ENCODE measurements at places on chromosomes 1 and 21.
A peak's percentile ranks its signal among the peaks of the same experiment; 100 is the strongest.

GRCh38 chr1:166165661-166166328, 1.0 kb downstream of the FAM78B start:
- no peak for DNase-seq

DNA sequence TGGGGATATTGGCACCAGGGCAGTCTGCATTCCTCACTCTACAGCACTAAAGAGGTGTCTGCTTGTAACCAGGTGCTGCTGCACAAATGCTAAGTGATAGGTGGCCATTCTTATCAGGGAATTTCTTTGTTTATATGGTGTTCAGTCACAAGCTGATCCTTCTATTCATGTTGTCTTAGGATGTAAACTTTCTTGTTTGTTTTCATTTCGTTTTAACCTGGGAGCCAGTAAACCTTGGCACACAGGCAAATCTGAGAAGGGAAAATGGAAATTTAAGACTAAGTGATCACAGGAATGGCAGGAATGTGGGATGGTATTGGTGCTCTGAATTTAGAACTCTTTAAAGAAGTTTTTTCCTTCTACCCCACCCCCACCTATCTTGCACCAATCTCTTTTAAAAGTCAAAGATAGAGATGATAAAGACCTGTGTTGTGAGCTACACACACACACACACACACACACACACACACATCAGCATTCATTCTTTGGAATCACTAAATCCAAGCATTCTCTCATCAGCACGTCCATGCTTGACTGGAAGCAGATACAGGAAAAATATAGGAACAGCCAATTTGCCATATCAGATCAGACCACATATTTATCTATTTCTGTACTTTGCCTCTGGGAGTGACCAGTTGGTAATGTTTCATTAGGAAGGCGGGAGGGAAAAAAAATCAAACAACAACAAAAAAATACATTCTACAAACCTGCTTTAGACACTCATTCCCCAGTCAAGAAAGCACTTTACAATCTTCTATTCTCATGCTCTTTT, 451.4 kb upstream of the ADGRL2 start:
- no peak for DNase-seq

DNA sequence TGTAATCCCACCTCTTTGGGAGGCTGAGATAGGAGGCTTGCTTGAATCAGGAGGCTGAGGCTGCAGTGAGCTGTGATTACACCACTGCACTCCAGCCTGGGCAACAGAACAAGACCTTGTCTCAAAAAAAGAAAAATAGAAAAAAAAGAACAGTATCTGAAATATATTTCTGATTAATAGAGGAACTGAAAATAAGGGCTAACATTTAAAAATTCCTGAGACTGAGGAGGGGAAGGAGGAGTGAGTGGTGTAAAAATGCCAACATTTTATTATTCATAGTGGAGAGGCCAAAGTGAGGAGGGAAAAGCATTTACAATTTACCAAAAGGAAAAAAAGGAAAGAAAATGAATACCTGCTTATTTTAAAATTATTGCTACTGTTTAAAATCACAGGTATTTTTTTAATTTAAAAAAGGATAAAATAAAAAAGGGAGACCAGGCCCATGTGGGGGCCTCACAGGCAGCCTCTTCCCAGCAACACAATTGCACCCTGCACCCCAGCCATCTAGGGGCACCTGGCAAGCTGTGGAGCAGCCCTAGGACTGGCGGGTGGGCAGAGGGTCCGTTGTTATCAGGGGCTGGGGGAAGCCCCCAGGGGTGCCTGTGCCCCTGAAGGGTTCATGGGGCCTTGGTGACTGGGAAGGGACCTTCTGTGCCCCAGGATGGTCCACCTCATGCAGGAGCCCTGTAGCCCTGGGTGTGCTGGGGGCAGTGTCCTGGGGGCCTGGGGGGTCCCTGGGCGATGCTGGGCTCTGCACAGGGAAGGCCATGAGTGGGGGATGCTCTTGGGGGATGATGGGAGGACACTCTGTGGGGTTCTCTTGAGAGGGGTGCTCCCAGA, 34.8 kb upstream of the ADARB1 start:
- DNase-seq = no peak

DNA sequence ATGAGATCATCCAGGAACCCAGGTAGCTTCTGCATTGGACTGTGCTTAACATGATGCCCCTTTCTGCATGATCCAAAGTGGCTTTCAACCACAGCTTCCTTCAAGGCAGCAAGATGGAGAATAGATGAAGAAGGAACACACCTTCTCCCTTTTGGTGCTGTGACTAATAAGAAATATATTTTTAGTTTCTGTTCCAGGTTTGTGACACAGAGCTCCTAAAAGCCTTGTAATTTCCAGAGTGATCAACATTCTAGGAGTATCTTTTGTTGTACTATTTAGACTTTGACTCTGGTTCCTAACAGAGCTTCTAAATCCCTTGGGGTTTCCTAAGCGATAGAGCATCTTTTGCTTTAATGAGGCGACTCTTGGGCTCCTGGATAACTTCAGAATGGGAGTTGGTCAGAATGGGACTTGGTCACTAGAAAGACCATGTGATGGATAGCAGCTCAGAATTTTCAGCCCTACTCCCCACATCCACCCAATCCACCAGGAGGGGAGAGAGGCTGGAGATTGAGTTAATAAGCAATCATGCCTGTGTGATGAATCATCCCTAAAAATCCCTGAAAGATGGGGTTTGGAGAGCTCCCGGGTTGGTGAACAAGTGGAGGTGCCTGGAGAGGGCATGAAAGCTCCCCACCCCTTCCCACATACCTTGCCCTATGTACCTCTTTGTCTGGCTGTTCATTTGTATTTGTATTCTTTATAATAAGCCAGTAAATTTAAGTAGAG, 134.8 kb downstream of the FGGY start:
- DNase-seq = no peak

GRCh38 chr1:113628997-113629396, 130.3 kb downstream of the PHTF1 start:
- no peak for DNase-seq

GRCh38 chr1:154191990-154192461, at the start of gene TPM3:
Gene TPM3 (minus strand): TSS chr1:154192100. CDS start chr1:154192018, 82 bp downstream.
- no peak for DNase-seq

DNA sequence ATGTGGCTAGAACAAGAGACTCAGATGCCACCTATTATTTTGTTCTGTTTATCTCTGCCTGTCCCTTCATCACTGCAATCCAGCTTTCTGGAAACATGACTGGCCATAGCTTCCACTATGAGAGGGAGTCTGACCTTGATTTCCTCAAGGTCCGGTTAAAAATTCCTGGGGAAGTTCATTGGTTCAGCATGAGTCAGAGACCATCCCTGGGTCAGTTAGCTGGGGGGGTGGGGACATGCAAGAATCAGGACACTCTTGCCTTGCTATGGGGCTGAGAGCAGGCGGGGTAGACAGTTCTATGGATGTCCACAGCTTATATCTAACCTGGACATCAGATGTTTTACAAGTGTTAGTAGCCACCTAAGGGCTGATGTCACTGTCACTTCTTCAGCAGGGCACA, 81.1 kb downstream of the TENT5C start:
- no peak for DNase-seq

GRCh38 chr1:15816674-15817073, 9.2 kb upstream of the UQCRHL start:
- no peak for DNase-seq

- DNase-seq = no peak
These were observed 4.0 kb downstream of the HAO2 start for GRCh38 chr1:119372503-119373086.

- no peak for DNase-seq
These were observed 36.0 kb downstream of the PABPC4 start for GRCh38 chr1:39540504-39541031.

- no peak for DNase-seq
These were observed 1.5 kb upstream of the KCNH1 start for GRCh38 chr1:211135342-211135950.

- DNase-seq = no peak
These were observed 10.1 kb upstream of the SAMD11 start for GRCh38 chr1:913491-914130.

DNA sequence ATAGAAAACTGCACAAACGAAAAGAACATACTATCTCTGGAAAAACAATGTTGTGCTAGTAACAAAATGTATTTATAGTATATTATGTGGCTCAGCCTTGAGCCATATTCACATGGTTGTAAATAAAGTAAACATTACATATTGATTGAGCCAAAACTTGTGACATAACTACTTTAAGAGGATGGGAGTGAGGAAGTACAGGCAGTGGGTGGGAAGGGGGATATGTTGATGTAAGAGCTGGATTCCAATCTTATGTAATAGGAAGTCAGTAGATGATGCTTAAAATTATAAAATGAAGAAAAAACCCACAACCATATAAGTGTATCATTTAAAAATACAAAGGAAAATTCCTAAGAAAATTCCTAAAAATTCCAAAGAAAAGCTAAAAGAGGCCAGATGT, 42.7 kb downstream of the RHOU start:
- DNase-seq = no peak

GRCh38 chr1:109821831-109822745, 58.4 kb upstream of the EPS8L3 start:
- DNase-seq = no peak

DNA sequence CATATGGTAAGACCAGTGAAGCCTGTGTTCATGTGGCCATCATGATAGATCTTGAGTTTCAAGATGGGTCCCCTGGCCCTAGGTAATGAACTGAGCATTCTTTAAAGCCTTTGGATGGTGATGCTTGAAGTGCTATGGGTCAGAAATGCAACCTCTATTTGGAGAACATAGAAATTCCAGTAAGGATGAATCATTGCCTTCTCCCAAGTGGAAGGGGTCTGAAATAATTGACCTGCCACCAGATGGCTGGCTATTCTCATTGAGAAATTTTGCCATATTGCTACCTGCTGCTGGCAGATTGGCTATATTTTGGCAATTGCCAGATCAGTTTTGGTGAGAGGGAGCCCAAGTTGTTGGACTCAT, 739 bp upstream of the IFI6 start:
- no peak for DNase-seq

- no peak for DNase-seq
These were observed 150.5 kb downstream of the APP start for GRCh38 chr21:26020081-26020480.

GRCh38 chr1:89843273-89844130, 22.7 kb downstream of the LRRC8D start:
- DNase-seq = peak; percentile 58

DNA sequence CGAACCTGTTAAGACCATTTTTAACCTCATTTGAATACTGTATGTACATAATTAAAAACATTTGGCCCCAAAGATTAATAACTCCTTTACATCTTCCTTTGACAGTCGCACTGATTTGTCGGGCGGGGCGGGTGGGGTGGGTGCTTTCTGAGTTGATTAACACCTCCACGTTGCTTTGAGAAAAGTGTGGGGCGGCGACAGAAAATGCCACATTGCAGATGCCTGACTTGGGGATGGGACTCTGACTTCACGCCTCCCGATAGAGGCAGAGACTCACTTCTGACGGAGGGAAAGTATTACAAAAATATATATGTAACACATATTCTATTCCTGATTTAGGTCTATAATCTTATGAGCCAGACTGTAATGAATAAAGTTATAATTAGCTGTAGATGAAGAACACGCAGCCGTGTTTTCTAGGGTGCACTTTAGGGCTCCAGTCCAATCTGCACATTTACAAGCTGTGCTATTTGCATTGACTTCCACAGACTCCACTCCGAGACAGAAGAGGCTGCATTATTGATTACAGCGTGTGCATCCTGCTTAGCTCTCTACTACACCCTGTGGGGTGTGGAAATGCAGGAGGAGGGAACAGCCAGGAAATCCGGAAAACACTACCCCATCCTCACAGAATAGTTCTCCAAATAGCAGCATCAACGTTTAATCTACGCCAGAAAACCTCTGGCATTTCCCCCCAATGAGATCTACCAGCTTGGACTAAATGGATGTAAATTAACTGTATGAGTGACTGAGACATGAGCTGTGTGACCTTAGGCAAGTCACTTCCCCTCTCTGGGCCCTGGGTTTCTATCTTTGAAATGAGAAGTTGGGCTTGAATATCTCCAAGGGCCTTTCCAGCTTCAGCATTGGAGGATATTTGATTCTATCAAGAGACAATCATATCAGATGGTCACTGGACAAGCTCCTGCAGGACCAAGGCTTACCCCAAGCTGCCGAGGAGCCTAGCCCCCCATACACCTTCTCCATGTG, 308.0 kb downstream of the RRAGC start:
- DNase-seq = no peak

- DNase-seq = no peak
These were observed 684 bp downstream of the LTN1 start for GRCh38 chr21:28991861-28992525.
